ENCODE measurements at places on chromosomes 3 and 15.

DNA sequence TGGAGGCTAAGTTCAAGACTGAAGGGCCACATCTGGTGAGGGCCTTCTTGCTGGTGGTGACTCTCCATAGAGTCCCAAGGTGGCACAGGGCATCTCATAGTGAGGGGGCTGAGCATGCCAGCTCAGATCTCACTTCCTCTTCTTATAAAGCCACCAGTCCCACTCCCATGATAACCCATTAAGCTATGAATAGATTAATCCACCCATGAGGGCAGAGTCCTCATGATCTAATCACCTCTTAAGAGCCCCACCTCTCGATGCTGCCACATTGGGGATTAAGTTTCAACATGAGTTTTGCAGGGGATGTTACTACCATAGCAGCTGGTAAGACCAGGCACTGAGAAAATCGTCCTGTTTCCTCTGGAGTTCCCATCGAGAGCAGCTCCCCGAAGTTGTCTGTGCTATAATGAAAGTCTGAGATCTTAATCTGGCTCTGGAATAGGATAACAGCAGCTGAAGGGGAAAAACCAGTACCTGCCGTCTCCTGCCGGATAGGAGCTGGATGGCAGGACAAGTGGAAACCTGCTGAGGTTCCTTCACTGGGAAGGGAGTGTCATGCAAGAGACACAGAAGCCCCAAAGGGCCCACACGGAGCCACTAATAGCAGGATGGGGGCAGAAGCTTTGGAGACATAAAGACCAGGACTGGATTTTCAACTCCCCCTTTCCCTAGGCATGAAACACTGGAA, 79.5 kb upstream of the EPHB3 start:
- no peak for DNase-seq

- no peak for DNase-seq
Measured at GRCh38 chr15:75065851-75066509, 42.6 kb downstream of the PPCDC start.

DNA sequence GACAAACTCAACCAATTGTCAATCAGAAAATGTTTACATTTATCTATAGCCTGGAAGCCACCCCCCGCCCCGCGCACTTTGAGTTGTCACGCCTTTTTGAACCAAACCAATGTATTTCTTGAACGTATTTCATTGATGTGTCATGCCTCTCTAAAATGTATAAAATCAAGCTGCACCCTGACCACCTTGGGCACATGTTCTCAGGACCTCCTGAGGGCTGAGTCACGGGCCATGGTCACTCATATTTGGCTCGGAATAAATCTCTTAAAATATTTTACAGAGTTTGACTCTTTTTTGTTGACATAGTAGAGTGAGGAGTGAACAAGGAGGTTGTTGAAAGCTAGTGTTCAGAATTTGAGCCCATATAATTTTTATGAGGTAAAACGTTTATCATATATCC, 6.5 kb downstream of the MCTP2 start:
- no peak for DNase-seq

- no peak for DNase-seq
Measured at GRCh38 chr3:184284696-184285095, 8.9 kb downstream of the ECE2 start.
